ENCODE measurements at places on chromosomes 3 and 15.

DNA sequence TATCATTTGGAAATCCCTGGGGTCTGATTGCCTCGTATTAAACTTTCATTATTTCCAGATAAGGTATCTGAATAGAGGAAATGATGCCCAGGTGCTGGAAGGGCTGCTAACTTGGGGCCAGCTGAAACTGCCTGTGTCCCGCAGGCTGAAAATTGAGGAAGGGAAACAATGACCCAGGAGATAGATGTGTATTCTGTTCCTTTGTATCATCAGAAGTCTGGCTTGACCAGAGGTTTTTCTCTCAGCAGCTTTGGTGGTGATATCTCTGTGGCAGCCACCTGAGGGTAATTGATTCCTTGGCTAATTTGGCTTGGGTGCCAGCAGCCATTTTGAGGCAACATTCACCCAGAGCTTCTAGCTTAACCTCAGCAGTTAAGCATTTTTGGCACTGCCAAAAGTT lies 90.0 kb upstream of the STT3B start:
- DNase-seq: no peak

DNA sequence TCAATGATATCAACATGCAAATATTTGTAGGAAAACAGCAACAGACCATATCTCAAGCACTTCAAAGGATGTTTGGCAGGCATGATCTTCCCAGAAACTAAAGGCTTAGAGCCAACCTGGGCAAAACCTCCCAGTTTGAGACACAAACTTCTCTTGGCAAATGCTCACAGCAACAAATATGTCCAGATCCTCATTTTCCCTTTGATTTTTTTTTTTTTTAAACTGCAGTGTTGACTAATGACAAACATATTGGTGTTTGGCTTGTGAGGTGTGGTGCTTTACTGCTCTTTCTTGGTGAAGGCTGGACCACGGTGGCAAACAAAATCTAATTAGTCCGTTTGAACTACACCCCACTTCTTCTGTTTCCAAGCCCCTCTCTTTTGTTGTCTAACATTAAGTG lies 87.2 kb downstream of the EBLN2 start:
- no peak for DNase-seq

GRCh38 chr15:41983221-41983620 lies 10.9 kb upstream of the EHD4 start:
- DNase-seq: no peak

- DNase-seq: no peak
Measured at GRCh38 chr3:69751074-69751476, 11.8 kb downstream of the MITF start.

- DNase-seq: no peak
Measured at GRCh38 chr3:98395101-98395500, 4.6 kb downstream of the OR5K3 start.

GRCh38 chr15:47027322-47027946 lies 689.9 kb upstream of the SEMA6D start:
- no peak for DNase-seq

- no peak for DNase-seq
Measured at GRCh38 chr3:11140030-11140712, 14.1 kb upstream of the HRH1 start.

- DNase-seq: no peak
Measured at GRCh38 chr3:82055792-82056191, 294.3 kb upstream of the GBE1 start.

- no peak for DNase-seq
Measured at GRCh38 chr3:194871143-194871863, 185.6 kb downstream of the FAM43A start.

- no peak for DNase-seq
Measured at GRCh38 chr3:129211772-129212171, 28.1 kb upstream of the CNBP start.

GRCh38 chr3:64344721-64345207 lies 119.5 kb upstream of the PRICKLE2 start:
- DNase-seq: no peak

DNA sequence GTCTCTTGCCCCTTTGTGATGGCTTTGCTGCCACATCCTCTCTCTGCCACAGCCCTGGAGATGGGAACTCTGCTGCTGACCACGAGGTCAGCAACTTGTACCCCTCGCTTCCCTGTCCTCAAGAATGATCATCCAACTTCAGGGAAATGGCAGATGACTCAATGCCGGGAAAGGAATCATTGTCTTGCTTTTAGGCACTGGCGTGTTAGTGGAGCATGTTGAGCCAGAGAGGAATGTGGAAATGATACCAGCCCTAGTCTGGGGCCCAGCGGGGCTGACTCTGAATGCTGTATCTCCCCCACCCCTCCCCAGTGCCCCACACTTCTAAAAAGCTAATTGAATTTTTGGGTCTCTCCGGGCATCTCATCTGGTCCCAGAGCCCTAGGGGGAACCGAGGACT lies 184.9 kb upstream of the BHLHE40 start:
- DNase-seq: no peak

- no peak for DNase-seq
Measured at GRCh38 chr3:100743535-100743934, 34.2 kb downstream of the TFG start.

DNA sequence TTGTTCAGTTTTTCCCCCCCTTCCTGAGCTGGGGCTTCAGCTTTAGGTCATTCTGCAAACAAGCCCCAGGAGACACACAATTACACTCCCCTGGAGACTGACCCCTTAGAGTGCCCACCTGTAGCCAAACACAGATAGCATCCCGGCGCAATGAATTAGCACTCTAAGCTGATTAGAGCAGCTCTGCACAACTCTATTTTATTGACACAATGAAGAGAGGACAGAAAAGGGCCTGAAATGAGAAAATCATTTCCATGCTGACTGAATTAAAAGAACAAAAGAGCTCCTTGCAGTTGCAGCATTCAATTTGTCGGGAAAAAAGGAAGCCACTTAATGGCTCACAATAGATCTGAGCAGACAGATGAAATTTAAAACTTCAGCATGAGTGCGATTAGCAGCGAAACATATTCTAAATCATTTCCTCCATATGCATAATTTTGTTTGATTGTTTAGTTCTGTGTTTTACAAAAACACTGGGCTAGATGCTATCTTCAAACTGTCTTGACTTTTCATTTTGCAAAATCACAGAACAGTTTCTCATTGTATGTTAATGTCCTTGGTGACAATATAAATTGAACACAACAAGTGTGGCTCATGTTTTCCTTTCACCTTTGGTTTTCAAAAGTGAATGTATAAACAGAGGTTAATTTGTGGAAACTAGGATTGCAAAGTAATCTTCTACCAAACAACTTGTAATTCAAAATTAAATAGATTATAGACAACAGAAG lies 308.6 kb downstream of the MECOM start:
- no peak for DNase-seq

GRCh38 chr3:48238531-48239085 lies 2.3 kb upstream of the ZNF589 start:
- no peak for DNase-seq
